Stimulated activated CD4-positive, alpha-beta T cell treated with anti-CD3 and anti-CD28 coated beads, Interleukin-4, amount 100 ng/mL, for 24 hours (primary cell): ENCODE measurements at places on chromosomes 13 and 19.
A peak's percentile ranks its signal among the peaks of the same experiment; 100 is the strongest.

- no peak for DNase-seq
These were observed 396.9 kb downstream of the KCTD12 start for GRCh38 chr13:76489274-76489673.

DNA sequence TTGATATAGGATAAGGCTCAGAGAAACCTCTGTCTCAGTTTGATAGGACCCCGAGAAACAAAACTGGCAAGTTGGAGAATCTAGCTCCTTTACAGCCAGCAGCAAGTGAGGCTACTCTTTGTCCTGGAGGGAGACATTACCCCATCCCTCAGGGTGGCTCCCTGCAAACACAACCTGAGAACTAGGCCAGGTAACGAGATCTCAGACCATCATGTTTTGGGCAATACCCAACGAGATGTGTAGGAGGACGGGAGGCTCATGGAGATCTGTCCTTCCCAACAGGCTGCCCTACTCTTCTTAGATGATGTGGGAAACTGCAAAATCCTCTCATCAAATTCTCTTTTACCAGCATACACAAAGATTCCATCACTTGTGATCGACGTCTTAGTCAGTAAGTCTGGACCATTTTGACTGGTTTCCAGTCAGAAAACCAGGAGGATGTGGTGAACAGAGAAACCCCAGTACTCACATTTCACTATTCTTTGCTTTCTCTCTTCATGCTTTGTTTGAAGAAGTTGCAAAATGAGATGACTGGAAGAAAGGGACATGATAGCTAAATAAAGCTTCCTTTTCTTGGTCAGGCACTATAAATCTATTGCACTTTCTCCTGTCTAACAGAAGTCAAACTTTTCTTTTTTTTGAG, 6.0 kb upstream of the CTU1 start:
- no peak for DNase-seq

DNA sequence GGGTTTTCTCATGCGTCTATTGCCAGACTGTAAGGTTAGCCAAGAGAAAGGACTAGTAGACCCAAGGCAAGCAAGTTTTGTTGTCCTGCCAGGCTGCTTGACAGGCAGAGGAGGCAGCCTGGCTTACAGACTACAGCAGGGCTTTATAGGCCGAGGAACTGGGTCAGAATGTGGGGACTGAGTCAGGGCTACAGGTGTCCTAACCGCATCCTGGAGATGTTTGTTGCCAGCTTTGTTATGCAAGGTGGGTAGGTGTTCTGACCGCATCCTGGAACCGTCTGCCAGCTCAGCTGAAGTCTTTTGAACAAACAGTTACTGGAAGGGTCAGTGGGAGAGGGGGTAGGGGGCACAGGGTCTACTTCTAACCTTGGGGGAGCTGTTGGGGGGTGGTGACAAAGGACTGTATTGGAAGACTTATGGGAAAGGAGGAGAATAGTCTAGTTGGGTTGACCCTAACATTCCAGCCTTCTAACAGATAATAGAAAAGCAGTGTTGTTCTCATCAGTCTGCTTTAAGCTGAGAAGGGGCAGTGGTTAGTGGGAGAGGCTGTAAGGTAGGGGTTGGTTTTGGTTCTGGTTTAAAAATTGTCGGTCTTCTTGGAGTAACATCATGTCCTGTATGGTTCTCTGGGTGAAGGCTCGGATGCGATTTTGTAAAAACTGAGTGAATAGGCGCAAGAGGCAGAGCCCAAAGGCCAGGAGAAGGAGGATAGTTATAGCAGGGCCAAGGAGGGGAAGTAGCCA, 913.8 kb upstream of the SLITRK5 start:
- DNase-seq = peak; percentile 5

- DNase-seq = peak; percentile 60
These were observed 4.8 kb downstream of the SLC17A7 start for GRCh38 chr19:49436381-49437017.

DNA sequence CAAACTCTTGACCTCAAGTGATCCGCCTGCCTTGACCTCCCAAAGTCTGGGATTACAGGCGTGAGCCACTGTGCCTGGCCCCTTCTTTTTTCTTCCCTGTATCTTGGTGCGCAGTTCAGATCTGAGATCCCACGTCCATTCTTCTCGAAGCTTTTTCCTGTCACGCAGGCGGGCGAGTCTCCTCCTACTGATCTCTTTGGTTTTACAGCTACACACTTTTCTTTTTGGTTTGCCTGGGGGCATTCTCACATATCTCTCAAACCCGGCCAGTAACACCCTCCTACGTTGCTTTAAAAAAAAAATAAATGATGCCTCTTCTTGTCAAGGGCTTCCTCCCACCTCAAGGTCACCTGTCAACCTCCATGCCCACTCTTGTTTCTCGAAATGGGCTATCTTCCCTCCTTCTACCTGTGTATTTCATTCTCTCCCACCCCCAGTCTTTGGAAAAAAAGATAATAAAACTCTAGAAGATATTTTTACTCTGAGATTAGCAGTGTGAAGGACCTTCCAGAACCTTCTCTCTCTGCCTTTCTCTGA, 12.1 kb downstream of the TMPRSS9 start:
- no peak for DNase-seq

GRCh38 chr19:37987356-37988332, 80.6 kb downstream of the SIPA1L3 start:
- no peak for DNase-seq

DNA sequence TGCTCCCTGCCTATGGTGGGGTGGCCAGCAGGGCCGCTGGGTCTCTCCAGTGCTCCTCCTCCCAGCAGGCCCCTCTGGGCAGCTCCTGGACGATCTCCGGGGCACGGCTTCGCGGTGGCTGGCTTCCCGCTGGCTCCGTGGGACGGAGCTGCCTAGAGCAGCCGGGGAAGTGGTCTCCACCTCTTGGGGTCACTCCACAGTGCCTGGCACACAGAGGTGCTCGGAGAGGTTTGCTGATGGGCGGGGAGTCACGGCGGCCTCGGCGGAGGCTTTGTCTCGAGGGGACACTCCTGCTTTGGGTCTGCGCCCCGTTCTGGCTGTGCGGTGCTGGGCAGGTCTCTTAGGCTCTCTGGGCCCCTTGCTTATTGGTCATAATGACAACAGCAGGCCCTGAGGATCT, 9.9 kb upstream of the CACTIN start:
- DNase-seq = no peak

DNA sequence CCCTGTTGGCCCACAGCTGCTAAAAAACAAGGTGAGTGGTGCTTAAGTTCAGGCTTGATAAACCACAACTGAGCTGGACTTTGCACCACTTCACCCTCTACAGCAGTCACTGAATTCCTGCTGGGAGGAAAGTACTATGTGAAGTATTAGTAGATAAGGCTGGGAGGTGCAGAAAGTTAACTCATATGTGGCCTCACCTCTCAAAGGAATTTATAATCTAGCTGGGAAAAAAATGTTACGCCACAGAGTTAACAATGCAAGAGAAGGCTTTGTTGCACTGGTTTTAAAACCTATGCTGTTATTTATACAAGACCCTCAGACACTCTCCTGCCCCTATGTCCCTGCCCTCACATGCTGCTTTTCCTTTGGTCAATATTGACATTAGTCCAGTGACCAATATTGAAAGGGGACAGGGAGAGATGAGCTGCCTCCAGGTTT, 60.9 kb downstream of the LIG4 start:
- no peak for DNase-seq

DNA sequence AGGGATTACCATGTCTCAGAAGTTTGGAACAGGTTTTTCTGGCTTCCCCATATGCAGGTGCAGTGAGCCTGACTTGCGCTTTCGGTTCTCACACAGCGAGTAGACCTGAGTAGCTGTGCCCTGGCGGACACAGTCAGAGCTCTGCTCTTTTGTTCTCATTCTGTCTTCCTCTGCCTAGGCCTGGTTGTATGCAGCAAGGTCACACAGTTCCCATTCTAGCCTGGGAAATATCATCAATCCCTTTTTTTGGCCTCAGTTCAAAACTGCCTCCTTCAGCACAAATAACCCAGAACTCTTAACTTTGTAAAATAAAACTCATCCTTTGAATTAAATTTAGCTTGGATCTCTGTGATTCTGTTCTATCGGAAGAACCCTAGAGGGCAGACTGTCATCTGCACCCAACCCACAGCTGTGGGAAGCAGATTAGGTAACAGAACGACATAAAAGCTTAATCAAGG, 10.2 kb downstream of the OXGR1 start:
- no peak for DNase-seq

DNA sequence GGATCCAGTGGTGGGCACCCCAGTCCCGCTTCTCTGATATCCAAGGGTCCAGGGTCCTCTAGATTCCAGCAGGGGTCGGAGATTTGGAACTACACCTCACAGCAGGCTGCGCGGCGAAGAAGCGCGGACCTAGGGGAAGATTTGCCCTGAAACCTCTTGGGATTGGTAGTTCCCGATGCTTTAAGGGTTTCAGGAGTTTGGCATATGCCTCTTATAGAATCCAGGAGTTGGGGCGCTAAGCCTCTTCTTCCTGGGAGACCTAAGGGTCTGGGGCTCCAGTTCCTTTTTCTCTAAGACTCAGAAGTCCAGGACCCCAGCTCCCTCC, 349 bp downstream of the BCL2L12 start:
- no peak for DNase-seq

DNA sequence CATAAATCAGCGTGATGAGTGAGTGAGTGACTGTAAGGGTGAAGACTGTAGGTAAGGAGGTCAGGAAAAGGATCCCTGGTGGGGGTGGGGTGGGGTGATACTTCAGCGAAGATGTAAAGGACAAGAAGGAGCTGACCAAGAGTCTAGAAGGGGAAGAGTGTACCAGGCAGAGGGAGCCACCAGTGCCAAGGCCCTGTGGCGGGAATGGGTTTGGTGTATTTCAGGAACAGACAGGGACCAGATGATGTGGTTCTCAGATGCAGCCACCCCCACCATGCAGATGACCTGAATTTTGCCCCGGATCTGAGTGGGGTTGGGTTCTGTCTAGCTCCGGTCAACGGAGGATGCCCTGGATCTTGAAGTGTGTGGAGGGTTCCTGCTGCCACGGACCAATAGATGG, 30.1 kb upstream of the SLC7A10 start:
- no peak for DNase-seq

- DNase-seq = peak; percentile 3
These were observed 103.9 kb upstream of the DIAPH3 start for GRCh38 chr13:60267498-60268202.

DNA sequence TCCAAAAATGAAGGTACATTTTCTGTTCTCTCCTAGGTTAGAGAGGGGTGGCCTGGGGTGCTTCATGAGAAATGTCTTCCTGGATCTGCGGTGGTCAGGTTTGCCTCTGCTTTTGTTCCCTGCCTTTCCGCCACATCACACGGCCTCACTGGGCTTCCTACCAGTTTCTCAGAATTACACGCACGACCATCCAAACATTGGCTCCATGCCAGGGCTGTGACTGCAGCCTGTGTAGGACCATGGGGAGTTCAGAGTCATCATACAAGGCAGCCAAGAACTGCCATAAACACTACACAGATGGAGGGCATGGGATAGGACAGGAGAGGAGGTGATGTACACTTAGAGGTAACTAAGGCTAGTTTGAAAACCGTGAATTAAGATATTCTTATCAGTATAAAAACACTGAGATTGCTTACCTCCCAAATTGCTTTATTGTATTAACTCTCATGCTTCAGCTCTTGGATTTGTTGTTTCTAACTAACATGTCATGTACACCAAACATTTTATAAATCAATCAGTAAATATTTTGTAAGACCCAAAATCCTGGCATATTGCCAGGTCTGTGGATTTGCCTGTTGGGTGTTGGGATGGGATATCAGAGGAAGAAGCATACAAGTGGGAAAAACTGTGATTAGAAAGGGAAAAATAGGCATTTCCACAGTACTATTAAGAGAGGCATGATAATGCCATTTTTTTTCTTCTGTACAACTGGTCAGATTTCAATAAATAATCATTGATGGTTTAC, 45.2 kb downstream of the CDADC1 start:
- DNase-seq = peak; percentile 16

DNA sequence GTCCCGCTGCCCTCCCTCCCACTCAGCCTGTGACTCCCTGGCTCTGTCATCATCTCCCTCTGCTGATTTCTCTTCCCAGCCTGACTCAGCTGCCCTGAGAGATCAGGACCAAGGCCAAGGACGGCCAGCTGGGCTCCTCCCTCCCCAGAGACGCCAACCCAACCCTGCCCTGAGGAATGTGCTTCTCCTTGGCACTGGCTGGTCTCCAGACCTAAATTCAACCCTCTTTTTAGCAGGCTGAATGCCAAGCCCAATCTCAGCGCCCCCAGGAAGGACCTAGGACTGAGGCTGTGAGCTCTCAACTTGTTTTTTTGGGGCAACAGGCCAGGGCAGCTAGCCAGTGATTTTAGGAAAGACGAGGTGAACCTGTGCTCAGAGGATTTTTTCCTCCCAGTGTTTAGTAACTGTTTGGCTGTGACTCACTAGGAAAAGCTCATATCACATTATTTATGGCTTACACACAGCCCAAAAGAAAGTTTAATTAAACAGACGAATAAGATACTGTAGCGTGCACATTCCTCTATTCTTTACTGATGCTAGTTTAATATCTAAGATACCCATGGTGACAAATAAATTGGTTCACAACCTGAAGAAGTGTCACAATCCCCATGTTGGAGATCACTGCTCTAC, 7.4 kb upstream of the IGFL1 start:
- no peak for DNase-seq

DNA sequence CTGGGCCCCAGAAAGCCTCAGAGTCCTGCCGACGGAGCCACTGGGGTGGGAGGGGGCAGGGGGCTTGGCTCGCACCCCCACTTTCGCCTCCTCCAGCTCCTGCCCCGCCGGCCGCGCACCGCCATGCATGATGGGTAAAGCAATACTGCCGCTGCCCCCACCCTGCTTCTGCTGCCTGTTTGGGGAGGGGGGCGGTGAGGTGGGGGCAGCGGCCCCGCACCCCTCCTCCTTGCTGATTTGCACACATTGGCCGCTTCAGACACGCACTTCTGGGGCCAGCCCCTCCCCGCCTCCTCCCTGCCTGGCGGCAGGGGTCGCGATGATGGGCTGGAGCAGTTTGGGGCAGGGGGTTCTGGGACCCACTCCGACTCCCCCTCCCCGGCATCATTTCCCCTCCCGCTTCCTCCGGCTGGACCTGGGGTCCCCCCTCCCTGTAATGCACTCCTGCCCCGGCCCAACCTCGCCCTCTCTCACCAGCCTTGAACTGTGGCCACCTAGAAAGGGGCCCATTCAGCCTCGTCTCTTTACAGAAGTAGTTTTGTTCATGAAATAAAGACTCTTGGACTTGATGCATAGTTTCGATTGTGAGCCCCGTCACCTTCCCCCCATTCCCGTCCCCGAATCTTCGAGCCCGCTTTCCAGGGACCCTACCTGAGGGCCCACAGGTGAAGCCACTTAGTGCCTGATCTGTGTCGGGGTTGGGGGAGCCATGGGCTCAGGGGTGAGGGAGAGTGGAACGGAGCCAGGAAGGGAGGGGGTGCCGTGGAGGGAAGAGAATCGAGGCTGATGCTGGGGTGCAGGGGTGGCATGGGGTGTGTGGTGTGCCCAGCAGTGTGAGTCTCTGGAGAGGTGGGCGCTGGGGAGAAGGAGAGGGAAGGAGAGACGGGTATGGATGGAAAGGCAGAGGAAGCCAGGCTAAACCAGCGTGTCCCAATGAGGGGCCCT, 1.4 kb upstream of the HPN start:
- DNase-seq = no peak

- no peak for DNase-seq
These were observed 135.1 kb downstream of the LMO7 start for GRCh38 chr13:75771226-75771625.
